ENCODE measurements at places on chromosomes 1 and 21. TPM values are rescaled to one million over a fixed set of nuclear protein-coding genes. Genes with fewer than 3 reads are reported as not detected.

The ALX3 gene
- not detected for total RNA-seq

The LCE2A gene
- not detected for total RNA-seq

The GPR37L1 gene
- total RNA-seq = not detected

The HEYL gene
- not detected for total RNA-seq

The COL8A2 gene
- total RNA-seq = 24.3 TPM

The ELAPOR1 gene
- total RNA-seq = 0.33 TPM

The GBP3 gene
- 28.8 TPM for total RNA-seq

The C1orf216 gene
- total RNA-seq = 19.5 TPM

The OR2AK2 gene
- not detected for total RNA-seq

The C1orf94 gene
- total RNA-seq = not detected

The GSTM1 gene
- total RNA-seq = 0.15 TPM

The OR2W3 gene
- not detected for total RNA-seq

The LCE1C gene
- total RNA-seq = not detected

The LCE2B gene
- total RNA-seq = not detected

The DIPK1A gene
- total RNA-seq = 29.8 TPM

The OR10Z1 gene
- not detected for total RNA-seq

The KAZN gene
- total RNA-seq = 3.3 TPM

The BMP8B gene
- total RNA-seq = not detected

The GNG5 gene
- total RNA-seq = 19.6 TPM

The PADI3 gene
- not detected for total RNA-seq

The CYP4Z1 gene
- not detected for total RNA-seq

The KCNA2 gene
- not detected for total RNA-seq

The MNDA gene
- total RNA-seq = not detected

The ABCG1 gene
- total RNA-seq = 4.5 TPM

The THEM5 gene
- 0.17 TPM for total RNA-seq

The TAS1R1 gene
- total RNA-seq = not detected

The FCRLA gene
- 1.5 TPM for total RNA-seq

The TTC4 gene
- 23.0 TPM for total RNA-seq

The TTC22 gene
- total RNA-seq = under 0.01 TPM

The PPFIA4 gene
- 20.0 TPM for total RNA-seq

The KRTAP7-1 gene
- not detected for total RNA-seq

The CCDC181 gene
- 0.50 TPM for total RNA-seq

The OR2T12 gene
- total RNA-seq = not detected

The FAM89A gene
- total RNA-seq = 7.8 TPM

The CROCC gene
- 12.4 TPM for total RNA-seq

The CDC42BPA gene
- 47.8 TPM for total RNA-seq

The WNT3A gene
- not detected for total RNA-seq

The TMEM61 gene
- total RNA-seq = not detected

The TNFRSF8 gene
- total RNA-seq = under 0.01 TPM

The SAMD13 gene
- total RNA-seq = 1.2 TPM

The NR1I3 gene
- total RNA-seq = not detected

The SIKE1 gene
- 65.2 TPM for total RNA-seq

The SYTL1 gene
- 0.15 TPM for total RNA-seq

The ZYG11A gene
- total RNA-seq = 3.5 TPM

The PRKAA2 gene
- 3.0 TPM for total RNA-seq

The SDE2 gene
- 15.5 TPM for total RNA-seq

The NID1 gene
- total RNA-seq = 48.3 TPM

The EXTL1 gene
- 0.83 TPM for total RNA-seq

The MANEAL gene
- 1.8 TPM for total RNA-seq

The SYPL2 gene
- total RNA-seq = 1.2 TPM

The AQP10 gene
- not detected for total RNA-seq
